BE2C (cell line): ENCODE measurements at places on chromosomes 13 and 19.
A peak's percentile ranks its signal among the peaks of the same experiment; 100 is the strongest.

- no peak for DNase-seq
Measured at GRCh38 chr13:48194379-48194754, 38.6 kb upstream of the ITM2B start.

- DNase-seq, result no peak
Measured at GRCh38 chr19:21492947-21493906, 12.2 kb upstream of the ZNF429 start.

DNA sequence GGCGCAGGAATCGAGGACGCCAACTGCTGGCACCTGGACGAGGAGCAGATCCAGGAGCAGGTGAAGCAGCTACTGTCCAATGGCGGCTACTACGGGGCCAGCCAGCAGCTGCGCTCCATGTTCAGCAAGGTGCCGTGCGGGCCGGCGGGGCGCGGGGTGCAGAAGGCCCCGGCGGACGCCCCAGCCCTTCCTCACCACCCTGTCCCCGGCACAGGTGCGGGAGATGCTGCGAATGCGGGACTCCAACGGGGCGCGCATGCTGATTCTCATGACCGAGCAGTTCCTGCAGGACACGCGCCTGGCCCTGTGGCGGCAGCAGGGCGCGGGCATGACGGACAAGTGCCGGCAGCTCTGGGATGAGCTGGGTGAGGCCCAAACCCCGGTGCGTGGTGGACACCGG lies 13.6 kb downstream of the ZSWIM4 start:
- no peak for DNase-seq

DNA sequence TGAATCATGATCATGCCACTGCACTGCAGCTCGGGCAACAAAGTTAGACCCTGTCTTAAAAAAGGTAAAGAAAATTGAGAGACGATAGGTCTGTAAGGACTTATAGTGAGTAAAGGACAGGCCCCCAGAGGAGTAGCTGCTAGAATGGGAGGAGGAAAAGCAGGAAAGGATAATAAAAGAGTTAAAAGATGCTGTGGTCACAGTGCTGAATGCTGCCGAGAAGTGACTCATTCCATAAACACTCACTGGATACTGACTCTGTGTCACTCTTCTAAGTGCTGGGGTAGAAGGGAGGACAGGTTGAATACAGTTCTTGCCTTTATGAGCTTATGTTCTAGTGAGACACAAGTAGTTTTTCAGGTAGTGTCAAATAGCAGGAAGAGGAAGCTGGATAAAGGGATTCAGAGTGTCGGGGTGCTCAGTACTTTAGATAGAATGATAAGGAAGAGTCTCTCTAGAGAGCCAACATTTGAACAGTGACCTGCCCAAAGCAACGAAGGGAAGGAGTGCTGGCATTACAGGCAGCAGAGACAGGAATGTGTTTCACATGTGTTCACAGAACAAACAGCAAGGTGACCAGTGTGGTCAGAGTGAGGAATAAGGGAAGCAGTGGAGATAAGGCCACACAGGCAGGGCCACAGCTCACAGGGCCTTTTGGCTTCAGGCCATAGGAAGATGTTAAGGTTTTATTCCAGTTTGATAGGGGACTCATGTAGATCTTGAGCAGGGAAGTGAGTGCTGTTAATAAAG lies 1240.5 kb downstream of the UQCRFS1 start:
- DNase-seq, result no peak

DNA sequence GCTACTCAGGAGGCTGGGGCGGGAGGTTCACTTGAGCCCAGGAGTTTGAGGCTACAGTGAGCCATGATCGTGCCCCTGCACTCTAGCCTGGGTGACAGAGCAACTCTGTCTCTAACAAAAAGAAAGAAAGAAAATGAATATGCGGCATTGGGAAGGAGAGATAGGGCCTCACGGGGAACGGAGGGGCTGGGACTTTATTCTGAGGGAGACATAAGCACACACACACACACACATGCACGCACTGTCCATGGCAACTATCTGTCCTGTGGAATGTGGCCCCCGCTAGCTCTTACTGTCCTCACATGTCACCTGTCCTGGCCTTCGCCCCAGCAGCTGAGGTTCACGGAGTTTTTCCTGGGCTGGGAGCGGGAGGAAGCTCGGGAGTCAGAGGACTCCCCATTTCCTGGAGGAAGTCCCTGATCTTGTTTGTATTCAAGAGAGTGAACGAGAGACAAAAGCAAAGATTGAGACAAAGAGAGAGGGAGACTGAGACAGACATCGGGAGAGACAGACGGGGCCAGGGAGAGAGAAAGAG lies 654 bp downstream of the STAP2 start:
- DNase-seq, result no peak

- no peak for DNase-seq
Measured at GRCh38 chr13:75225288-75226032, 256.5 kb downstream of the TBC1D4 start.

- DNase-seq, result no peak
Measured at GRCh38 chr19:18809149-18809868, 18.2 kb upstream of the COMP start.

- DNase-seq, result no peak
Measured at GRCh38 chr13:52833296-52833875, 15.1 kb downstream of the PCDH8 start.

DNA sequence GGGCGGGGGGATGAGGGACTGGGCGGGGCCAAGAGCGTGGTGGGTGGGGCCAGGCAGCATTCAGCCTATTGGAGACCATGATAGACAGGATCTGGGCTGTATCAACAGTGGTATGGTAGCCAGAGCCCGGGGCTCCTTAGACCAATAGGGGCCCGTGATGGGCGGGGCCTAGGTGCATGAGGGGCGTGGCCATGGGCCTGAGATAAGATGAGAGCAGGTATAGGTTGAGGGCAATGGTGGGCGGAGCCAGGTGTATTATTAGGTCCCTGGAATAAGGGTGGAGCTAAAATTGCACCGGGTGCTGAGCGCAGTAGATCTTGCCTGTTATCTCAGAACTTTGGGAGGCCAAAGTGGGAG lies 5.3 kb downstream of the ABCA7 start:
- DNase-seq, result peak; percentile 72

GRCh38 chr19:10471909-10472308 lies 31.2 kb downstream of the KEAP1 start:
- no peak for DNase-seq

DNA sequence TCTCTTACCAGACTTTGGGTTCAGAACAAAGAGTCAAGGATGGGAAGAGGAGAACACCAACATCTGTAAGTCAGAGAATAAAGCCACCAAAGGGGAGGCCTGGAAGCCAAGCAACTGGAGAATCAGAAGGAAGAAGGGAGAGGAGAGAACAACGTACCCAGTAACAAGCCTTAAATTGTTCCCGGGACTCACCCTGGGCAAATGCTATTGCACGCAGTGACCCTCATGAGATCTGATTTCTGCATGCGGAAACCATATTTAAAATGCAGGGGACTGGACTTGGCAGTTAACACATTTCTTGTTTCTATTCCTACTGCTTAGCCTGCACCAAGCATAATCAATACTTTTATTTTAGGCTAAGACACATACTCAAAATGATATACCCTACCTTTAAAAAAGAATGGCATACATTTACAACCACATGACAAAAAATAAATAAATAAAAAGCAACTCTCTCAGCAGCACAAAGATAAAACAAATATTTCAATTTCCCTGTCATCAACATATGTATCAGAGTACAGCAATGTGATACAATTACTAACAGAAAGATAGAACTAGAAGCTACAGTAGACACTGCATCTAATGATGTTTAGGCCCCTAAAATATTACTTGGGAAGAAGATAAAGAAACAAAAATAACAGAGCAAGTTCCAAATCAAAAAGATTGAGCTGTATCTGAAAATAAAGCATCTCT lies 414.6 kb downstream of the ITGBL1 start:
- no peak for DNase-seq

- no peak for DNase-seq
Measured at GRCh38 chr13:21546372-21546771, 57.6 kb downstream of the MICU2 start.

GRCh38 chr13:98315466-98315865 lies 138.4 kb upstream of the RNF113B start:
- no peak for DNase-seq

DNA sequence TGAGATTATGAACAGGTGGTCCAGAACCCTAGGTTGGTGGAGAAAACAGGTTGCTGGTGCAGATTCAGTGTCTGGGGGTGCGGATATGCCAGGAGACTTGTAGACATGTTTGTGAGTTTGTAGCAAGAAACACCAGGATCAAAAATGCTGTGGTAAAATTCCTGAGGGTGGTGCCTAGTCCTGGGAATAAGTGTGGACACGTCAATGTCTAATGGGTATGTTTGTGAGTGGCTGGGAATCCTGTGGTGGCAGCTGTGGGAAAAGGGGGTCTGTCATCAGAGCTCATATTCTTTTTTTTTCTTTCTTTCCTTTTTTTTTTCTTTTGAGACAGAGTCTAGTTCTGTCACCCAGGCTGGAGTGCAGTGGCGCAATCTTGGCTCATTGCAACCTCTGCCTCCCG lies 7.2 kb downstream of the ZNF708 start:
- DNase-seq, result no peak

GRCh38 chr19:4122480-4122879 lies 1.4 kb downstream of the MAP2K2 start:
- DNase-seq, result no peak

DNA sequence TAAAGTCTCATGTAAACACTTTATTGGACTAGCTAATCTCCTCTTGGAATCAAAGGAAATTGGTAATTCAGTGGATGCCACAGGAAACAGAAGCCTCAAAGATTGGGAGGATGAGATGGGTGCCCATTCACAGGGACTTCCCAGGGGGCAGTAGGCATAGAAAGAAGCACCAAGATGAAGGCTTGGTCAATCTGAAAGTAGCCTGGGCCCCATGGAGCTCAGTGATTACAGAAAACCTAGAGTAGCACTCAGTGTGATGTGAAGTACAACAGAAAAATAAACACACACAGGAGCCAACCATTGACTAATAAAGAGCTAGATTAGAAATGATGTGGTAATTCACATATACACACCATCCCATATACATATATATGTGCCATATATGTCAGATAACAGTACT lies 560.6 kb downstream of the TBC1D4 start:
- DNase-seq, result no peak

DNA sequence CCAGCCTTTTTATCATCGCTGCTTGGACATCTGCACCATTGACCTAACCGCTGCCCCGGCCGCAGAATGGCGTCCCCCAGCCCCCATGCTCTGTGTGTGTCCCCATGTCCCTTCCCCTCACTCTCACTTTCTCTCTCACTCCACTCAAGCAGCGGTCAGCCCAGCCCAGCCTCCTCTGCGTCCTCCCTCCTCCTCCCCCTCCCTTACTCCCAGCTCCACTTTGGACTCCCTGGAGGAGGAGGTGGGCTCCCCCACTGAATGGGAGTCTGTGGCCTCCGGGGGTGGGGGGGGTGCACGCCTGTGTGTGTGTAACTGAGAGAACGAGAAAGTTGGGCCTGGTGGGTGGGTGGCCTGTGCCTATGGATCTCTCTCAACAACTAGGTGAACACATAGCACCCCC lies 2.2 kb downstream of the MAP2K7 start:
- no peak for DNase-seq

GRCh38 chr13:31964168-31964567 lies 67.4 kb upstream of the FRY start:
- no peak for DNase-seq

DNA sequence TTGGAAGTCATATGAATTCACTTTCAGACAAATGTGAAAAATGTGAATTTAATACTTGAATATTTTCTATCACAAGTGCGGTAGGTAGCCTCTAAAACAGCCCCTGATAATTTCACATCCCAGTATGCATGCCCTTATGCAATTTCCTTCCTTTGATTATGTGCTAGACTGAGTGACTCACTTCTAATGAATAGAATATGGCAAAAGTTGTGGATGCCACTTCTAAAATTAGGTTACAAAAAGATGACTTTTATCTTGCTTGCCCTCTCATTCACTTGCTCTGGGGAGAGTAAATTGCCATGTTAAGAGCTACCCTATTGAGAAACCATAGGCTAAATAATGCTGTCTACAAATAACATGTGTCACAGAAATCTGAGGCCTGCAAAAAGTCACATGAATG lies 402.5 kb upstream of the PCDH9 start:
- no peak for DNase-seq

GRCh38 chr13:46721054-46721453 lies 75.9 kb downstream of the ESD start:
- DNase-seq, result peak; percentile 52

GRCh38 chr19:31594701-31595100 lies 245.5 kb upstream of the TSHZ3 start:
- DNase-seq, result no peak

DNA sequence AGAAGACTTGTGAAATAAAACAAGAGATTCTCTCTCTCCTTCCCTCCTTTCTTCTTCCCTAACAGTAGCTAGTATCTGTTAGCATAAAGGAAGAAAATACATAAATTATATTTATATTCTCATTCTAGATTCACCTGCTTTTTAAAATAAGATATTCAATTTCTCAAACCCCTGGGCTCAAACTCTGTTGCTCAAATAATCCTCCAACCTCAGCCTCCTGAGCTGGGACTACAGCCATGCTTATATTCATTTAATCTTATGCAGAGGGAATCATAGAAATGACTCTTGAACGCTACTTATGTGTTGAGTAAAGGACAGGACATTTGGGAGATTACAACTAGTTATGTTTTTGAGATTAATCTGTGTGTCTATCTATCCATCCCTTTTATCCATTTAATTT lies 56.2 kb downstream of the GPC5 start:
- no peak for DNase-seq

- DNase-seq, result no peak
Measured at GRCh38 chr13:100650326-100650725, 24.3 kb downstream of the TMTC4 start.

DNA sequence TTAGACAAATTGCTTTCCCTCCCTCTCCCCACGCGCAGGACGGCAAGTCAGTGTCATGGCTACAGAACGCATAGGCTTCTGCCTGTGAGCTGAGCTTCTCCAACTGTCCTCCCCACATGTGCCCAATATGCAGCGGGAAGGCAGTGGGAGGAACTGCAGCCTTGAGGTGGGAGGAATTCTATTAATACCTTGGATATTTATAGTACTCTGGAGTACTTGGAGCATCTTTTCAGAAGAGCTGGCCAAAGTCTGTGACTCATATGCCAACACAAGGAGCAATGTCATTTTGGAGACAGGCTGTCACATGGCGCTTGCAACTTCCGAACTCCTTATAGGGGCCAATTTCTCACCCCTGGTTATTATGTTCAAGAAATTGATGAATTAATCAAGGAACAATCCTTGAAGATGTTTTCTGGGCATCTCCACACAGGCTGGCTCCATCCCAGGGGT lies 245.0 kb upstream of the SERP2 start:
- no peak for DNase-seq

- DNase-seq, result no peak
Measured at GRCh38 chr13:29703421-29703820, 107.9 kb upstream of the SLC7A1 start.
